ENCODE measurements at places on chromosomes 6 and 20.

DNA sequence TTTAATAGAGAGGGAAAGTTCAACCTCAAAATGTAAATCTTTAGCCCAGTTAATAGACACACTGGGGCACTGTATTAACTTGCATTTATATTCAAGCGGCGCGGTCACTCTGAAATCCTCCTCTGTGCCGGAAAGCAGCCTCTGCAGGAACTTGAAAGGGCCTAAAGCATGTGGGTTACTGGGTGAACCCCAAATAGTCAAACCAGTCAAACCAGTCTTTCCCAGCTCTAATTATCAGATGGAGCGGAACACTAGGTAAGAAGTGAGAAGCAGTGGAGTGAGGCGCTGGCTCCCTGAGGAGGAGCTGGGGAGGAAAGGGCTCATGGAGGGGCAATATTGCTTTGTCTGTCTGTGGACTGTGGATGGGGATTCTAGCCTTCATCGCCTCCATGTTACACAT is 531.3 kb downstream of the QKI start:
- no peak for DNase-seq

DNA sequence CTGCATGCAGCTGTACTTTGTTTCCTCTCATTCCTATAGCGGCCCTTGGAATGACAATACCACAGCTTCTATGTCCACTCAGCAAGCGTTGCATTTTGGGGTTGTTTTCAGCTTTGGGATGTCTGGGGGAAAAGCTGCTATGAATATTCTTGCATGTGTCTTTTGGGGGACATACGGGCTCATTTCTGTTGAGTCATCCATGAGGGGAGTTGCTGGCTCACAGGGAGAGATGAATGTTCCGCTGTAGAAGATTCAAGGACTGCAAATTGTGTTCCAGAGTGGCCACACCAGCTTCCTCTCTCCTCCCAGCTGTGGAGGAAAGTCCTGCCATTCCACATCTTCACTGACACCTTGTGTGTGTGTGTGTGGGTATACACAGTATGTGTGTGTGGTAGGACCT is 43.3 kb downstream of the TGM2 start:
- no peak for DNase-seq

GRCh38 chr6:17703256-17703694 is 3.5 kb downstream of the NUP153 start:
- DNase-seq, result no peak

DNA sequence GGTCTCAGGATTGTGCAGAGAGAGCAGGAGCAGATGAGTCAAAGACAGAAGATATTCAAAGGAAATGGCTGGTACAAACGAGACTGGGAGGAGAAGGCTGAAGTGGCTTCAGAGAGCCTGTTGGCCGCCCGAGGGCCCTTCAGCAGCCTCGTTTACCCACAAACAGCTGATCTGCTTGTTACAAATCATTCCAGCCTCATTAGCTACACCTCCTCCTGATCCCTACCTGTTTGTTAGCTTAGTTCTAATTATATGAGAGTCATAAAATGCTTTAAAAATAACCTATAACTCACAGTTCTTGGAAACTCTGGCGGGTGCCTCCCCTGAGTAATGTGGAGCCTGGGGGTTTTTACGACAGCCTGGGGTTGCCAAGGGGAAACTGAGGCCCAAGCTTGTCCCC is 12.6 kb downstream of the GLP1R start:
- DNase-seq, result no peak

DNA sequence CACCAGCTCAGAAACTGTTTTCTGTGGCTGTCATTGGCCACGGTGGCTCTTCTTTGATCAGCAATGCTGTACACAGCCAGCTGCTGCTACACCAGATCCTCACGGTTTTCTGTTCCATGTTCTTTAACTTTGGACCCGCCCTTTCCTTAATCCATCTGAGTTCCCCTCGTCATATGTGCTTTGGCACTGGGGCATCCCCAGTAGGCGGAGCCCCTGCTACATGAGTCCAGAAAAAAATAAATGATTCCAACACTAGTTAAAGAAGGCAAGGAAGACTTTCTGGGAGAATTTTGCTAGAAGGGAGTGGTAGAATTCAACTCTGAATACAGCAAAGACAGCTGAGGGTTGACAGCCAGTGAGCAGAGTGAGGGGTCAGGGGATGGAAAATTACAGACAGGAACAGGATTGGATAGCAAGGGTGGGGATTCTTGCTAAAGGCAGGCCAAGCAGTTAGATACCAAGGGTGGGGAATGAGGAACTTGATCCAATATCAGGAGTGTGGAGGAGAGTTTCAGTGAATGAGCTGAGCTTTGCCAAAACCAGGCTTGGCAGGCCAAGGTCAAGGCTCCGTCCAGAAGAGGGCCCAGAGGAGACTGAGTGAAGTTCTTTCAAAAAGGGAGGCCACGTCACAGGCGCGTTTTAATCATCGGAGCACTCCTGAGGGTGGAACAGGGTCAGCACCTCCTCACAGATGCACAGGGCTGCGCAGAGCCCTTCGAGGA is 391.8 kb downstream of the CDH4 start:
- no peak for DNase-seq

- no peak for DNase-seq
These were observed 124.9 kb downstream of the CCDC170 start for GRCh38 chr6:151618717-151619116.
